CD4-positive, alpha-beta T cell treated with Interleukin-15 for 4 hours (primary cell): ENCODE measurements at places on chromosomes 3 and 15.

DNA sequence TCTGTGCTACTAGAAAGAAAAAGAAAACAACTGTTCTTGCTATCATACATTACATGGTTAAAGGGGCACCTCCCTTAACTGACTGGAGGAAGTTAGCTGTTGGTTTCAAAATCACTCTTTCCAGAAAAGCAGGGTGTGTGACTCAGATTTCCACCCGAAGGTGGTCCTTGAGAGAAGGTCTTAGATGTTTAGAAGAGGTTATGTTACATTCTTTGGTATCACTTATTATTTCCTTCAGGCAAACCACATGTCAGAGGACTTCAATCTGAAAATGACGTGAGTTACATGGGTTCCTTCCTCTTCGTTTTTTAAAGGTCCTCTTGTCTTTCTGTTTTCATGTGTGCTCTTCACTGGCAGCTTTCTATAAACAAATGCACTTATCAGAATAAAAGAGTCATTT lies 307.9 kb upstream of the CBLB start:
- peak; percentile 84 for DNase-seq

- DNase-seq, result no peak
Measured at GRCh38 chr3:73490453-73491286, 134.1 kb downstream of the PDZRN3 start.

GRCh38 chr3:152879130-152879789 lies 44.3 kb downstream of the P2RY1 start:
- no peak for DNase-seq

DNA sequence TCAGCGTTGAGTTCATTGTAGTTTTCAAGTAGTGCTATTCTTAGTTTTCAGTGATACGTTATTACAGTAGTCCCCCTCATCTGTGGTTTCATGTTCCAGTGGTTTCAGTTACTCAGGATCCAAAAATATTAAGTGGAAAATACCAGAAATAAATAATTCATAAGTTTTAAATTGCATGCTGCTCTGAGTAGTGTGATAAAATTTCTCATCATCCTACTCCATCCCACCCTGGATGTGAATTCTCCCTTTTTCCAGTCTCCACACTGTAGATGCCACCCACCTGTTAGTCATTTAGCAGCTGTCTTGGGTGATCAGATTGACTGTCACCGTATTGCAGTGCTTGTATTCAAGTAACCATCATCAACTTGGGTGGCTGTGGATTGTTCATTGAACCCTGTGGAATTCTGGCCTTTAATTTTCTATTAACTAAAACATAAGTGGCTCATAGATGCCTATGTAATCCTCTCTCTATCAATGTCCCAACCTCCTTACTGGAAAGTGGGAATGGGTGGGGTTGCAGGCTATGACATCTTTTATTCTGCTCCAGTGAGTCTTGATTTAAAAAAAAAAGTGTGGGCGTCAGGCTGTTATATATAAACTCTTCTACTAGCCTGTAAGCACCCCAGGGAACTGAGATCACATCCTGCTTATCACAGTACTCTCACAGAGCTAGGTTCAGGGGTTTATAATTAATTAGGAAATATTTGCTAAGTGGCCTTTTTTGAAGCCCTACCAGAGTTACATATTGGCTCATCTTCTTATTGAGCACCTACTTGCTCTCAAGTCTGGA lies 97.5 kb downstream of the CFAP20DC start:
- no peak for DNase-seq

GRCh38 chr3:88005066-88005465 lies 53.7 kb downstream of the CGGBP1 start:
- DNase-seq, result peak; percentile 43

- DNase-seq, result no peak
Measured at GRCh38 chr15:60057554-60057953, 53.4 kb downstream of the FOXB1 start.
